ENCODE measurements at places on chromosomes 5 and 9.

DNA sequence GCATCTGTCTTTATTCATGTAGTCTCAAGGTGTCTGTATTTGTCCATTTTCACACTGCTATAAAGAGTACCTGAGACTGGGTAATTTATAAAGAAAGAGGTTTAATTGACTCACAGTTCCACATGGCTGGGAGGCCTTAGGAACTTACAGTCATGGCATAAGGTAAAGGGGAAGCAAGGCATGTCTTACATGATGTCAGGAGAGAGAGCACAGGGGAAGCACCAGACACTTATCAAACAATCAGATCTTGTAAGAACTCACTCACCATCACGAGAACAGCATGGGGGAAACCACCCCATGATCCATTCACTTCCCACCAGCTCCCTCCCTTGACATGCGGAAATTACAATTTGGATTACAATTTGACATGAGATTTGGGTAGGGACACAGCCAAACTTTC is 44.2 kb downstream of the NLN start:
- no peak for DNase-seq

DNA sequence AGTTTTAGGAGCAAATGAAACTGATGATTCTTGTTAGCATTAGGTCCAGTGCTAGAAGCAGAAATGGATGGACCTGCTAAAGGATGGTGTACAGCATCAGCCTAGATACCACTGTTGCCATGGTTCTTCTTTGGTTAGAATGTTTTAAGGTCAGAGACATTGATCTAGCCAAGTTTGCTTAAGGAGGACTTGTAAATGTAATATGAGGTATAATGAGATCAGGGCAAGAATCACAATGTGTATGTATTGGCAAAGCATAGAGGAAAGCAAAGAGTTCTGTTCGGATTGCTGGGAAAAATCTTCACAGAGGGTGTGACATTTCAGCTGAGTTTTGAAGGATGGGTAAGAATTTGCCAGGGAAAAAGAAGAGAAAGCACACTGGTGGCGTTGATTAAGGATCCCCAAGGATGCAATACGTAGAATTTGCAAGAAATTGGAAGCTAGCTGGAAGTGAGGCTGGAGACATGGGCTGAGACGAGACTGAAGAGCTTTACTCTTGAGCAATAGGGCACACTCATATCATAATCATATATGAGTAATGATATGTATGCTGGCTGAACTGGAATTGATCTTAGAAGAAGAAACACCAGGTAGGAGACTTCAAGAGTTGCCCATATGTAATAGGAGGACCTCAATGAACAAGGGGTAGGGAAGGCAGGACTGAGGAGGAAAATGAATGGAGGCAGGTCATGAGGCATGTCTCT is 102.0 kb downstream of the ZNF462 start:
- no peak for DNase-seq

GRCh38 chr5:139925216-139925562 is 117.9 kb downstream of the NRG2 start:
- DNase-seq: no peak

DNA sequence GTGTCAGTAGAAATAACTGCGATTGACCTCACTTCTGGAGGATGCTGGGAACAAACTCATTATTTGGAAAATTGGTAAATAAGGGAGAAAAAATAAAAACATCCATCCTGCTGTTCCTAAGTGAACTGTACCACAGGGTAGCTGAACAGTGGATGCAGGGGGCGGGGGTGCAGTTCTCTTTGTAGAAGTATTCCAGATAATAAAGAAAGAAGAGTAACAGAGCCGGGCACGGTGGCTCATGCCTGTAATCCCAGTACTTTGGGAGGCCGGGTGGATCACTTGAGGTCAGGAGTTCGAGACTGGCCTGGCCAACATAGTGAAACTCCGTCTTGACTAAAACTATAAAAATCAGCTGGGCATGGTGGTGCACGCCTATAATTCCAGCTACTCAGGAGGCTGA is 132.1 kb downstream of the COL23A1 start:
- DNase-seq: no peak

GRCh38 chr5:82534986-82535385 is 256.8 kb upstream of the RPS23 start:
- DNase-seq: no peak

GRCh38 chr9:108427751-108428150 is 428.0 kb downstream of the ACTL7B start:
- no peak for DNase-seq

DNA sequence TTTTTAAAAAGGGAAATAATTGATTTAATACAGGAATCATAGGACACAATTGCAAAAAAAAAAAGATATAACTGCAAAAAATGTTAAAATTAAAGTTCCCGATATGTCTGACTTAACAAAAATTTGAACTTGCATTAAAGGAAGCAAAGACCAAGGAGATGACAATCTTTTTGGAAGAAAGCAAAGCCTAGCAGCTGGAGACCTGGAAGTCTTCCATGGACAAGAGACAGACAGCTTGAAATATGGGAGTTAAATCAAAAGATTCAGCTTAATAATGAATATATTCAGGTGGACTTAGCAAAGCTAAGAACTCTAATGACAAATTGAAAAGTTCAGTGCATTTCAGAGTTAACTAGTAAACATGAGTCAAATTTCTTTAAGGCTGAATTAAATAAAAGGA is 568.7 kb upstream of the RGMB start:
- no peak for DNase-seq

DNA sequence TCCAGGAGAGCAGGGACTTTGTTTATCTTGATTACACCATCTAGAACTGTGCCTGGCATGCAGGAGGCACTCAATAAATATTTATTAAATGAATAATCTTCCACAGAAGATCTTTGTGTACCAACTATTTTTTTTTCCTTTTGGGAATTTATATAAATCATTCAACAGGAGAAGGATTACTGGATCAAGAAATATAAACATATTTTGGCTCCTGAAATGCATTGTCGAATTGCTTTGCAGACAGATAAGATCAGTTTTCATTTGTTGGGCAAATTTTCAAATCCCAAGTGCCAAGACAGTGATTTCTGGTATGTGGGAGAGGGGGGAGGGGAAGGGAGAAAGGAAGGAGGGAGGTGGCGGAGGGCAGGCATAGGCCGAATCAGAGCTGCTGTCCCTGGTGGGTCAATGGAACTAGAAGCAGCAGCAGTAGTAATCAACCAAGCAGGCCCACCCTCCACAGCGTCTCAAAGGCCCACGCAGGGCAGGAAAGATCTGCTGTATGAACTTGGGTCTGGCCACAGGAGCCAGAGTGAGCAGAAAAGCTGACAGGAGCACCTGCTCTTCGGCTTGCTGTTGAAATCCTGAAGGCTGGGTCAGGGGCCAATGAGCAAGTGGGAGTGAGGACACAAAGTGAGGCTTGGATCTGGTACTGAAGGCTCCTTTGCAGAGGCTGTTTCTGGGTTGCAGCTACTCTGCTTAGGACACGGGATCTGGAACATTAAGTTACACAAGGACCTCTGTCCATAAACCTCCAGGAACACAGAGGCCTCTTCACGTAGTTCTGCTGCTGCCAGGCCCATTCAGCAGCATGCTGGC is 15.8 kb upstream of the TRAF1 start:
- DNase-seq: no peak

DNA sequence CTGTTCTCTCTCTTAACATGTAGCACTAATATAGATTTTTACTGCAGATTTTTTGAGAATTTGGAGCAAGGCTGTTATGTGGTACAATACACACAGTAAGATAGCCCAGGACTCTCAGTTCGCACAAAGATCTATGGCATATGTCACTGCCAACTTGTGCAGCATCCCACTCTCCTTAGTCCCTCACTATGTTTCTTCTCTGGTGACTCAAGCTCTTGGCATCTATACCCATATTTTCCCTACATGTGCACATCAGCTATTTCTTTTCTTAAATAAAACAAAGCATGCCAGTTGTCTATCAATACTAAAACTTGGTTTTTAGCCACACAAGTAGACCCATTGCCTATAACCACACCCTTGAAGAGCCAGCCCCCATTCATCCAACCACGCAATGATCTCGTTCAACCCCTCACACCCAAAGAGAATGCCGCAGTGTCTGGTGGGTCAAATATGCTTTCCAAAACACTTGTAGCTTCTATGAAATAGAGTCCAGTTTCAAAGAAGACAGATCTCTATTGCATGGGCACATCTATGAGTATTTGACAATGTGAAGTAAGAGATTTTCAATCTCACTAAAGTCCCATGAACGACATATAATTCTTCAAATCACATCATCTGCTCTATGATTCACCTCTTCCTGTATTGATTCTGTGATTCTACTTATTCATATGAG is 18.2 kb upstream of the IL7R start:
- no peak for DNase-seq

GRCh38 chr9:13013991-13014883 is 239.4 kb downstream of the LURAP1L start:
- no peak for DNase-seq

GRCh38 chr9:126615245-126615790 is 1.6 kb downstream of the LMX1B start:
- DNase-seq: no peak

DNA sequence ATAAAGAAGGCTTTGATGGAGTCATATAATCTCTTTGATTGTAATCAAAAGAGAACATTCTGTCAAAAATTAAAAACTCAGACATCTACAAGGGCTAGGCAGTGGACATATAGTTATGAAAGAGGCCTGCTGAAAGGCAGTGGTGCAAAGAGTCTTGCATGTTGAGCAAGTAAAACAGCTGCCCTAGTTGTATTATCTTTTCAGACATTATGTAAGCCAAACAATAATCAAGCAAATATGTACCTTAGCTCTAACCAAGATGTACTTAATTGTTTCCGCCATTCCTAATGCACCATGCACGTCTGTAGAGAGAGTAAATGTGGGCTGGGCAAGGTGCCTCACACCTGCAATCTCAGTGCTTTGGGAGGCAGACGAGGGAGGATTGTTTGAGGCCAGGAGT is 14.3 kb downstream of the GAPT start:
- no peak for DNase-seq

DNA sequence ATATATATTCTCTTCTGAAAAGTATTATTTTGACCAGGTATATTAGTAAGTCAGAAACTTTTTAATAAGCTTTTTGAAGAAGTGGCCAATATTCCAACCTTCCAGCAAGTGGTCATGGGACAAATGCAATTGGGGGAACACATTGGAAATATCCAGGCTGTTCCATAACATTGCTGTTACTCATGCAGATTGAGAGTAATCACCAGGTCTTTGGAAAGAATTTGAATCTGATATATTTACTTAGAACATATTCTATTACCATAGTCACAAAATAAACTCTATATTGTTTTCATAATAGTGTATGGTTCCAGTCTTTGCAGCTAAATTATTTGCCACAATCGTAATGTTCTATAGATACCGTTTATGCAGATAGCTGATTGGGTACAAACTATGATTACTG is 102.8 kb downstream of the TAF11L14 start:
- DNase-seq: no peak

- no peak for DNase-seq
Observed at GRCh38 chr9:123861086-123861755, 68.7 kb downstream of the DENND1A start.

- DNase-seq: no peak
Observed at GRCh38 chr5:58854441-58854840, 271.6 kb downstream of the RAB3C start.

DNA sequence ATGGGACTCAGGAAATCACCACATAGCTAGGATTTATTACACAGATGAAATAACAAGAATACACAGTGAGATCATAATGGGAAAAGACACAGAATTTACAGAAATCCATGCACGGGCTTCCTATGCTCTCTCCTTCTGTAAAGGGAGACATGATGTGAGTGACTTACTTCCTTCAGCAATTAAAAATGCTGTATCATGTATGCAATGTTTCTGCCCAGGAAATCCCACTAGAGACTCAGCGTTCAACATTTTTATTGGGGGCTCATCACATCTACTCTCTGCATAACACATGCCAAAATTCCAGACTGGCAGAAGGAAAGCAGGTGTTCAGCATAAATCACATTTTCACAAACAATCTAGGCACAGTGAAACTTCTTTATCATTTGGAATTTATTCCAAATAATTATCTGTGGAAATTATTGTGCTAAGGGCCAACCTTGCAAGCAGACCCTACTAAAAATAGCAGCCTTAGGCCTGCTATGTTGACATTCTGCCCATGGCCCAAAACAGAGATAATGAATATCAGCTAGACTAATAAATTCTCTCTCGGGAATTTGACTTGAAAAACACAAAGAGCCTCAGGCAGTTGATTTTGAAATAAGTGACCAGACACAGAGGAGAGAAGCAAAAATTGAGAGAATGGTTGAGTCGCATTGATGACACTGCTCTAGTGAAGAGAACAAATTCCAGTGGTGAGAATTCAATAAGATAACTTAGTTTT is 31.4 kb upstream of the SELENOP start:
- DNase-seq: no peak

DNA sequence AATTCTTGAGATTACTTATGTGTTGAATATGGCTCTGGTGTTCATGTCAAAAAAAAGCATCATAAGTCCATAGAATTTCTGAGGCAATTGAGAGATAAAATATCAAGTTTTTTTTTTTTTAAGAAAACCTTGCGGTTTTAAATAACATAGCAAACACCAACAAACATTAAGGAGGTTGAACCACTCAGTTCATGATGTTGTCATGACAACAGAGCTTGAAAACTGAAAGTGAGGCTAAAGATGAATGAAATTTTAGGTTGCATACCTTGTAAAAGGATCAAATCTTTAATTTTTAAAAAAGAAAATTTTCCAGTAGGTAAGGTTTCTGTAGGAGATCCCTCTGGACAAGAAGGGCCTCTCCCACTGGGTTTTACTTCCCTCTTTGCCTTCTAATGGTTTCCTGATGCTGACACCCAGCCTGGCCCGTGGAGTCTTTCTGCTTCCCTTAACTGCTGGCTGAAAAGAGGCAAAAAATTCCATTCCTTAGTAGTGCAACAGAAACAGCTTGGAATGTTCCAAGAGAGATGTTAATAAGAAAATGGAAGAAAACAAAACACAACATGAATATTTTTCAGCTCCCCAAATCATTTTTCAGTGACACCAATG is 60.0 kb upstream of the FER start:
- peak; percentile 16 for DNase-seq

- no peak for DNase-seq
Observed at GRCh38 chr5:52709167-52709925, 78.4 kb upstream of the ITGA1 start.

DNA sequence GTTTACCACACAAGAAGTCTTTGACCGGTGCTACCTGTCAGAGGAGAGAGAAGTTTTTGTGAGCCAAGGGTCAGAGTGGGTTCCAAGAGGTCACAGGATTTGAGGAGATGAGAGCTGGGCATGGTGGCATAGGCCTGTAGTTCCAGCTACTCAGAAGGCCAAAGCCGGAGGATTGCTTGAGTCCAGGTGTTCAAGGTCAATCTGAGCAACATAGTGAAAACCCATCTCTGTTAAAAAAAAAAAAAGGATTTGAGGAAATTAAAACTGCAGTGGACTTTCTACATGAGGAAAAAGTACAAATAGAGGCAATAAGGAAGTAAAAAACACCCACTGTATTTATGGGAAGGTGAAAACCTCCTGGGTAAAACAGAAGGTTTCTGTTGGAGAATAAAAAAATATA is 63.8 kb downstream of the PHAX start:
- DNase-seq: no peak
